CD4-positive, alpha-beta memory T cell (primary cell): ENCODE measurements at places on chromosomes 16 and 17. TPM values are rescaled to one million over a fixed set of nuclear protein-coding genes. Genes with fewer than 3 reads are reported as not detected.

The SCARF1 gene
- total RNA-seq: 1.6 TPM

The CNGB1 gene
- total RNA-seq: not detected

The JPH3 gene
- total RNA-seq: 0.09 TPM

The SLC12A3 gene
- total RNA-seq: not detected

The SCGB1C2 gene
- not detected for total RNA-seq

The GCGR gene
- not detected for total RNA-seq

The MT1H gene
- not detected for total RNA-seq

The IL17C gene
- total RNA-seq: 0.44 TPM

The CCL15 gene
- not detected for total RNA-seq

The ASB16 gene
- total RNA-seq: not detected

The SSTR5 gene
- not detected for total RNA-seq

The CD79B gene
- 16.4 TPM for total RNA-seq

The BMERB1 gene
- 3.6 TPM for total RNA-seq

The BRIP1 gene
- 1.7 TPM for total RNA-seq

The CA4 gene
- not detected for total RNA-seq

The XAF1 gene
- 91.0 TPM for total RNA-seq

The MYL4 gene
- total RNA-seq: not detected

The OTOA gene
- 0.11 TPM for total RNA-seq

The JMJD6 gene
- 62.1 TPM for total RNA-seq

The CCL17 gene
- total RNA-seq: not detected

The OR3A3 gene
- total RNA-seq: not detected

The NTHL1 gene
- total RNA-seq: 12.0 TPM

The CCL23 gene
- total RNA-seq: not detected

The FAM117A gene
- total RNA-seq: 102 TPM

The ABCC12 gene
- total RNA-seq: not detected

The CDH1 gene
- 0.55 TPM for total RNA-seq

The ABAT gene
- 10.8 TPM for total RNA-seq

The TMEM204 gene
- total RNA-seq: 124 TPM

The TEFM gene
- 20.2 TPM for total RNA-seq

The RPS6KB1 gene
- total RNA-seq: 67.4 TPM

The TMEM114 gene
- total RNA-seq: not detected

The TBC1D16 gene
- 1.8 TPM for total RNA-seq

The CHST5 gene
- total RNA-seq: not detected

The DRC7 gene
- not detected for total RNA-seq

The COIL gene
- total RNA-seq: 19.1 TPM

The BEAN1 gene
- total RNA-seq: not detected

The C16orf46 gene
- 0.29 TPM for total RNA-seq

The KCNH6 gene
- total RNA-seq: not detected

The ABI3 gene
- 9.5 TPM for total RNA-seq

The KRT31 gene
- not detected for total RNA-seq

The CEMP1 gene
- total RNA-seq: 1.7 TPM

The RAP1GAP2 gene
- total RNA-seq: 9.0 TPM

The CD300E gene
- total RNA-seq: not detected

The GDPD3 gene
- 31.5 TPM for total RNA-seq

The FGF11 gene
- 2.7 TPM for total RNA-seq

The RCVRN gene
- total RNA-seq: not detected

The KIF1C gene
- 29.8 TPM for total RNA-seq

The CHRNB1 gene
- total RNA-seq: 9.1 TPM

The KRTAP3-1 gene
- total RNA-seq: not detected
